ENCODE measurements at places on chromosomes 1 and 21.
A peak's percentile ranks its signal among the peaks of the same experiment; 100 is the strongest.

GRCh38 chr21:44618909-44619308, 7.0 kb downstream of the KRTAP10-8 start:
- no peak for DNase-seq

GRCh38 chr1:247576514-247576913, 11.6 kb upstream of the OR2G2 start:
- DNase-seq: no peak

DNA sequence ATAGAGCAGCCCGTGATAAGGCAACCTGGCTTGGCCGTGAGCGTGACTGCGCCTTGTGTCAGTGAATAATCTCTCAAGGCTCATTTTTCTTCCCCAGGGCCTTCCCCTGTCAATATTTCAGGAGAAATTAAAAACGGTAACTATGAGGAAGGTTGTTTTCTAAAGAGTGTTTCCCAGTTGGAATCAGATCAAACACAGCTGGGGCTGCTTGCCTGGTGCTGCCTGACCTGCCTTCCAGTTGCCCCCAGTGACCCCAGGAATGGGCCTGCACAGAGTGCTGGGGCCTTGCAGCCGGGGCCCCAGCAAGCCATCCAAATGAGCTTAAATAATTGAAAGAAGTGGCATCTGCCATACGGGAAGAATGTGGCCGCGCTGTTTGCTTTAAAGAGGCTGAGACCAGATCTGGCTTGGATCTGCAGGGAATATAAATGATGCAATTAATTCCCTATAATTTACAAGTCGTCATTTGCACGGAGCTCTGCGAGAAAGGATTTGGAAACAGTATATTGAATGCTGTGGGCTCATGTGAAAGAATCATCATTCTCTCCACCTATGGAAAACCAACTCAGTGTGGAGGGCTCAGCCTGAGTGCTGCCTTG, 203.9 kb downstream of the C1orf94 start:
- DNase-seq: no peak

DNA sequence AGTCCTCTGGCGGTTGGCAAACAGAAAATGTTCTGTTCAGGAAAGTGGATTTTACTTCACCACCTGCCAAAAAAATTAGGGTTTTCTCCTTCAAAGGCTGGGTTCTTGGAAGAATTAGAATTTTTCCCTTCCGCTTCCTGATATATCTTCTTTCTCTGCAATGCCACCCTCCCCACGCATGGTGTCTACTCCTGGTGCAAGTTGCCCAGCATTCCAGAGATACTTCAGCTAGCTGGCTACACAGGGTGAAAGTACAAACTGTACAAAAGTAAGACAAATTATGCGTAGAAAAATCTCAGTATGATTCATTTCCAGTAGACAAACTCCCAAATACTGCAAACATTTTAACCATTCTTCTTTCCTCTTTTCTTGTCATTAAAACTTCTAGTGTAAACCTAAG, 430.1 kb upstream of the ESRRG start:
- DNase-seq: no peak

GRCh38 chr1:10316752-10317151, 82.1 kb upstream of the PGD start:
- DNase-seq: no peak

- no peak for DNase-seq
Measured at GRCh38 chr1:184931566-184931965, 42.7 kb downstream of the NIBAN1 start.

DNA sequence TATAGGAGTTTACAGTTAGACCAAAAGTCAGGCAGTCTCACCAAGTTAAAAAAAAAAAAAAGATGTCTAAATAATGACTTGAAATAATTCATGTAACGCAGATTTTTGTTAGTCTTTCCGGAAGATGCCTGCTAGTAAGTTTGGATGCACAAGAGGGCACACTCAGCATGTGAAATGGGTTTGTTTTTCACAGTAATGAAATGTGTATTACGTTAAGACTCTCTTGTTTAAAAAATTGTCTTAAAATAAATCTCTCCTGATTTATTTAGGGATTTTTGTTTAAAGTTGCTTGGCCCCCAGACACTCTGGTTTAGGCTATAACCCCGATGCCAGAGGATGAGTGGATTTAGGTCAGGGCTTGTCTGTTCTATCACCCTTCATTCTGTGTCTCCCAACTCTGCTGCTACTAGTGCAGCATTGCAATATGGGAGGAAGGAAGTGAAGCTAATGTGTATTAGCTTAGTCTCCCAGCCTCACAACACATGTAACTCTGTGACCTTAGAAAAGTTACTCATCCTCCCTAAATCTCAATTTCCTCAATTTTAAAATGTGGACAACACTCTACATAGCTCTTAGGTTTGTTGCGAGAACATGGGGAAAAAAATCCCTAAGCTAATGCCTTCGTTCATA, 25.7 kb downstream of the CTH start:
- peak; percentile 10 for DNase-seq

DNA sequence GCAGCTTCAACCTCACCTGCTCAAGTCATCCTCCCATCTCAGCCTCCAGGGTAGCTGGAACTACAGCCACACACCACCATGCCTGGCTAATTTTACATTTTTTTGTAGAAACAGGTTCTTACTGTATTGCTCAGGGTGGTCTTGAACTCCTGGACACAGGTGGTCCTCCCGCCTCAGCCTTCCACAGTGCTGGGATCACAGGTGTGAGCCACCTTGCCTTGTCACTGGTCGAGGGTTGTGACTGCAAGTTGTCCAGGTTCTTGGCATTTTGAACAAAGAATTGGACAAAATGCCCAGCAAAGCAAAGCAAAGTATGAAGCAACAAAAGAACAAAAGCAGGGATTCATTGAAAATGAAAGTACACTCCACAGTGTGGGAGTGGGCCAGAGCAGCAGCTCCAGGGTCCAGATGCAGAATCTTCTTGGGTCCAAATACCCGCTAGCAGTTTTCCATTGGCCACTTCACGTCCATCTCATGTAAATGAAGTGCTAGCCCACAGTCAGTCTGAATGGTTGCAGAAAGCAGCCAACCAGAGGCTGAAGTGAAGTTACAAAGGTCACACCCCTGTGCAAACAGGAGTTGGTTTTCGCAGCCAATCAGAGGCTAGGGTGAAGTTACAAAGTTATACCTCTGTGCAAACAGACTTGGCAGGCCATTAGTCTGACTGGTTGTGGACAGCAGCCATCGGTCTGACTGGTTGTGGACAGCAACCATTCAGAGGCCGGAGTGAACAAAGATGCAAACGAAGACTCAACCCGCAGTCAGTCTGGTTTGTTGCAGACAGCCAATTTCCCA, 109.5 kb upstream of the KIF26B start:
- no peak for DNase-seq

DNA sequence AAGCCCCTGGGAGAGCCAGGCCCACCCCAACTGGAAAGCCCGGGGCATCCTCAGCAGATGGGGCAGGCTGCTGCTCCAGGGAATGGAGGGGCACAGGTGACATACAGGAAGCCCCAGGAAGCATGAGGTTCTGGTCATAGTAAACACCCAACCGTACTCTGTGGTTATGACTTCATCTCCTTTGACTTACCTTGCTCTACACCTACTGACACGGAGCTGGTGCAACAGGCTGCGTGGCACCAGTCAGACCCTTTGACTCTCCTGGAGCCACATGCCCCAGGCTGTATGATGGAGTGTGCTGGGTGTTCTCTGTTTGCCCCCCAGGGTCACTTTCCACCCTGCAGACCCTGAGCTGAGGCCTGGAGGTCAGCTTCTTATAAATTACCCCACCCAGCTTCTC, 72.1 kb downstream of the PGBD5 start:
- no peak for DNase-seq

DNA sequence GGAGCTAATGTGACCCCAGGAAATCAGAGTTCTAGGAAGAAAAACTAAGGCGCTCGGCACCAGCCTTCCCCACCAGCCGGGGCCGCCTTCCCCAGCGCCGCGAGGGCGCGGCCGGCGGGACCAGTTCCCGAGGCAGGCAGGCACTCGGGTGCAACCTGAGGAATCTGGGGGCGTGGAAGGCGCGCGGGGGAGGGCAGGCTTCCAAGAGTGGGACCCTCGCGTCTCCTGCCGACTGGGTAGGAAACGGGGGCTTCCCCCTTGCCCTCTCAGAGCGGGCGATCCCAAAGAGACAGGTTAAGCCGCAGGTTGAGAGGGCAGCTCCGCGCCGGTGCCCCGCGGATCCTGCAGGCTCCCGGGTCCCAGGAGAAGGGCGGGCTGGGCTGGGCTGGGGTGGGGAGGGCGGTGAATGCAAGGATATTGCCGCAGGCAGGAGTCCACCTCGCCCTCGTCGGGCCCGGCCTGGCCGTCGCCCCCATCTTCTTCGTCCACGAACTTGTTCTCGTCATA, 431 bp downstream of the ARPC5 start:
- DNase-seq: no peak

DNA sequence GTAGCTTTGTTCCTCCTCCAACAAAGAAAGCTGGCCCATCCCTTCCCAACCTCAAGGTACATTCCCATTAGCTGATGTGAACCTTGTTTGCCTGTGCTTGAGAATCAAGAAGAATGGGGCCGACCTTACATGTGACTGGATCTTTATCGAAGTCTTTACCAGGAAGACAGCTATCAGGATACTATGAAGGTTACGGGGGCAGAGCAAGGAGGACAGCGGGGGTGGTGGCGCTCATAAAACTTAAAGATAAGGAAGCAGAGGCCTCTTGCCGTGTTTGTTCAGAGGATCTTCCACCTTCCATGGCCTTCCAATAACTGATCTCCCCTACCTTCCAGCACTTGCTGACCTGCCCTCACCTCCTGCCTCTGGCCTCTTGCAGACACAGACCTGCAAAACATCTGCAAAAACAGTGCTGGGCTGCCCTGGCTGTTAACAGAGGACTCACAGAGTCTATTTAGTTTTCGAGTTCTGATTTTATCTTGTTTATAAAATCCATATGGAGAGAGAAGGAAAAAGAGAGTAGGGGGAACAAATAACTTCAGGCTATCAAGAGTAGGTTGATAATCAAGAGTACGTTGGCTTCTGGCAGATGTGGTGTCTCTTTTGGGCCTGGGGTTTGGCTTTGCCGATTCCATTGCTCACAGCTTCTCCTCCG, 198.0 kb downstream of the HUNK start:
- DNase-seq: no peak

- no peak for DNase-seq
Measured at GRCh38 chr1:234851450-234852438, 241.8 kb upstream of the IRF2BP2 start.

GRCh38 chr1:40984066-40984465, 4.6 kb downstream of the CTPS1 start:
- no peak for DNase-seq

DNA sequence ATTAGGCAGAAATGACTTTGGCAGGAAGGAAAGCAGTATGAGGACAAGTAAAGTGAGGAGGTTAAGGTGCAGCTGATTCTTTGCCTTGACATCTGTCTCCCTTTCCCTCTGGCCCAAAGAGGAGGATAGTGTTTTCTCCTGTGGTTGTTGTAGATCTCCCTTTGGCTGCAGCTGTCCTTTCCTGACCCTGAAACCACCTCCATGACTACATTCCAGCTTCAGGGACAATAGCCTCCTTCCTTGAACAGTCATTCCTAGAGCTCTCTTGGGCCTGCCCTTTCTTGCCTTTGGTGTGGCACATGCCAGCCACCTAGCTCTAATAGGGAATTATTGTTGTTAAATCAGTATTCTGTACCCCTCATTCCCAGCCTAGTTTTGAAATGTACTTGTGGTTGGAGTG, 6.2 kb downstream of the ZMYM1 start:
- DNase-seq: no peak

GRCh38 chr21:18138507-18138906, 106.1 kb upstream of the CHODL start:
- no peak for DNase-seq

DNA sequence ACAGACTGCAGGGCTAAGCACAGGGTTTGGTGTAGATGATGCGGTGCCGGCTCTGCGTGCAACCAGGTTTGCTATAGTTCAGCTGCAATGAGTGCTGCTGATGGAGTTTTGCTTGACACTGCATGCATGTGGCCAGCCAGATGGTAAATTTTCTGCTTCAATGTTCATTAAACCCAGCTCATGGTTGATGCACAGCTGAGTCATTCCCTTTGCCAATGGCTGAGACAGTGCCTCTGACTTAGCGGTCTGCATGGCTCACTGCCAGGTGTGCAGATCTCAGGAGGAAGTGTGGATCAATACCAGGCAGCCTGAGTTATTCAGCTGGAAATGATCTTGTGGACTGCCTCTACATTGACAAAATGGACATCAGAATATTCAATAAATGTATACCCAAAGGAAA, 172.7 kb upstream of the ZP4 start:
- DNase-seq: no peak

DNA sequence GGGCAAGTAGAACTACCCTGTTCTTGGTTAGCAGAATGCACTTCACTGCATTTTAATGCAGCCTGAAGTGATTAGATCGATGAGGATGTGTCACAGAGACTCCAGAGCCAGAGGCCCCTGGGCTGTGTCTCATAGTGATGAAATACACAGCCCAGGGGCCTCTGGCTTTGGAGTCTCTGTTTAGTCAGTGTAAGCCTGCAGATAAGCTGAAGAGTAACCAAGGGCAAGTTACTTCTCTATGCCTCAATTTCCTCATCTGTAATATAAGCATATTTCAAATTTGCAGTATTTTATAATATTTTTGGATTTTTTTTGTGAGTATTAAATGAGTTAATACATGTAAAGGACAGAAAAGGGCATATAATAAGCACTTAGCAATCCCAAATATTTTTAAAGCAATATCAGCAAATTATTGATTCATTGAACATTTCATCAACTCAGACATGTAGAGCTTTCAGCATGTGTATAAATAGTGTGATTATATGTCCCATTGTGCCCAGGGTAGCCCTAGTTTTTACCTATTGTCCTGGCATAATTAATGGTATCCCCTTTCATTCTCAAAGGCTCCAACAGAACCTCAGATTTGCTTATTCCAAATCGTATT, 23.6 kb upstream of the APOBEC4 start:
- DNase-seq: no peak

- no peak for DNase-seq
Measured at GRCh38 chr1:76198452-76198851, 123.9 kb downstream of the ST6GALNAC3 start.

DNA sequence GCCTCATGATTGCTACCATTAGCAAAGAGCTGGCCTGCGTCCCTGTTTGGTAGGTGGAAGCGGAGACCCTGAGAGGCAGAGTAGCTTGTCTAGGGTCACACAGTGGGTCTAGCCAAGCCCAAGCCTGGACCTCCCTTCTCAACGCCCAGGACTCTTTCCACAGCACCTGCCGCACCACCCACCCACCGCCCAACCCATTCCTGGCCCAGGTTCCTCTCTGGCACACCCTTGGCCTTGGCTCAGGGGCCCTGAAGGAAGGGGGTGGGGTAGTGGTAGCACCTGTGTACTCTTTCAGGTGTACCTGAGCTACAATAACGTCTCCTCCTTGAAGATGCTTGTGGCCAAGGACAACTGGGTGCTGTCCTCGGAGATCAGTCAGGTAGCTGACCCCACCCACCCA, 19.3 kb downstream of the FAM151A start:
- DNase-seq: no peak

DNA sequence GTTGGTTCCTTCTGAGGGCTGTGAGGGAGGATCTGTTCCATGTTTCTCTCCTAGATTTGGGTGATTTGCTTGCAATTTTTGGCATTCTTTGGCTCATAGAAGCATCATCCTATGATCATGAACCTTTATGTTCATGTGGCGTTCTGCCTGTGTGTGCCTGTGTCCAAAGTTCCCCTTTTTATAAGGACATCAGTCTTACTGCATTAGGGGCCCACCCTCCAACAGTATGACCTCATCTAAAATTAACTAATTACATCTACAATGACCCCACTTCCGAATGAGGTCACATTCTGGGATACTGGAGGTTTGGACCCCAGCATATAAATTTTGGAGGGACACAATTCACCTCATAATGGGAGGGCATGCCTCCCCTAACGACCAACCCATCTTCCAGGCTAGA, 12.8 kb upstream of the CAMK1G start:
- no peak for DNase-seq
